Stimulated activated CD4-positive, alpha-beta T cell treated with anti-CD3 and anti-CD28 coated beads, TNF-alpha, amount 100 ng/mL, for 4 hours (primary cell): ENCODE measurements at places on chromosomes 7 and 10.

DNA sequence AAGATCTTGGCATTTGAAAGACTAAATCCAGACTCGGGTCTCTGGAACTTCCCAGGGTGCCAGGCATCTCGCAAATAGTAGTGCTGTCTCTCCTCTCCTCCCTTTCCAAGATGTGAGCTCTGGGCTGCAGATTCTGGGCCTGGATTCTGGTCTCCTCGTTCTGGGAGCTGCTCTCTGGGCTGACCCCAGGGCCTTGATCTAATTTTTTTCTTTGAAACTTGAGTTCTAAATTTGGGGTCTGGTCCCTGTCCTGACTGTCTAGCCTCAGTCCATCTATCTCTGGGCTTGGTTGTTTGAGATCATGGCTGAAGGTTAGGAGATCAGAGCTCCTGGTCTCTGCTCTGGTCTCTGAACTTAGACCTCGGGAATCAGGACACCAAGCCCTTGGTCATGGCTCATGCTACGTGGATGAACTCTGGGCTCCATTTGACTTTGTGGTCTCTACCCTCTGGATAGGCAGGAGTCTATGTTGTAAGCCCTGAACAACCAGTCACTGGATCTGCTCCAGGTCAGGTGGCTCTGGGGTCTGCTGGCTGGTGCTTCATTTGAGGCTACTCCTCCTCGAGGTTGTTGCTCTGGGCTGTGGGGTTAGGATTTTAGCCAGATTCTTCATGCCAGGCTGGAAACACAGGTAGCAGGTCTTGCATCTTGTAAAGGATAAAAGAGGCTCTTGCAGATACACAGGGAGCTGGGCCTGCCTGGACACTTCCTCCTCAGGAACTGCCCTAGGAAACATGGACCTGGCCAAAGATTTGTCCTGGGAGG, 8.0 kb upstream of the MBL2 start:
- no peak for DNase-seq

DNA sequence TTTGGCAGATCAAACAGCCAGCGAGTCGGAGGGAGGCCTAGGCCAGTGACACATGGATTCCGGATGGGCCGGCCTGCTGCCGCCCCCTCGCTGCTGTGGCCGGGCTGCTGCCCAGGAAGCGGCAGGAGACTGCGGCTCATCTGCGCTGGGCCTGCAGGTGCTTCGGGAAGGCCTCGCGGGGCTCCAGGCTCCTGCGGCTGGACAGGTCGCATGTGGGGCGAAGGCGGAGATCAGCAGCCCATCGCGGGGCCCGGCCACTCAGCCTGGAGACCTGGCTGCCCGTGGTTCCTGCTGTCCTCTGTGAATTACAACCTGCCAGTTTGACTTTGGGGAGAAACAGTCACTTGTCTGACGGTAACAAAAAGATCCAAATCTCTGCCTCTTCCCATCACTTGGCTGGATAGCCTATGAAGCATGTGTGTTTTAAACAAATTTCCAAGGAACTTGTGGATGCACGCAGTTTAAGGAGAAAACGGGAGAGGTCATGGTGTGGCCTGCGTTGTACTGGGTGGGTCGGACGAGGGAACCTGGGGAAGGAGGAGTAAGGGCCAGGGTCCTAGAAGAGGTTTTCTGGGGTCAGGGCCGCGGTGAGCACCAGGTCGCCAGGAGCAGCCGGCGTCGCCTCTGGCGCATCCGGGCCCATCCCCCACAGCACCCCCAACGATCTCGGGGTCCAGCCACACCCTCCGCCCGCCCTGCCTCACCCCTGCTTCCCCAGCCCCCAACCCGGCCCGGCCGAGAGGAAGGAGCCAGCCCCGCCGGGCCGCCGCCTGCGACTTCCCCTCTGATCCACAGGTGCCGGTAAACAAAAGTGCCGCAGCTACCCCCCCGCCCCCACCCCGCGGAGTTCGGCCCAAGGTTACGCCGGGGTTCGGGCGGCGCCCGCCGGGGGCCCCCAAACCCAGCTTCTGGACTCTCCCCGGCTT, 1.6 kb downstream of the SPOCK2 start:
- peak; percentile 31 for DNase-seq

DNA sequence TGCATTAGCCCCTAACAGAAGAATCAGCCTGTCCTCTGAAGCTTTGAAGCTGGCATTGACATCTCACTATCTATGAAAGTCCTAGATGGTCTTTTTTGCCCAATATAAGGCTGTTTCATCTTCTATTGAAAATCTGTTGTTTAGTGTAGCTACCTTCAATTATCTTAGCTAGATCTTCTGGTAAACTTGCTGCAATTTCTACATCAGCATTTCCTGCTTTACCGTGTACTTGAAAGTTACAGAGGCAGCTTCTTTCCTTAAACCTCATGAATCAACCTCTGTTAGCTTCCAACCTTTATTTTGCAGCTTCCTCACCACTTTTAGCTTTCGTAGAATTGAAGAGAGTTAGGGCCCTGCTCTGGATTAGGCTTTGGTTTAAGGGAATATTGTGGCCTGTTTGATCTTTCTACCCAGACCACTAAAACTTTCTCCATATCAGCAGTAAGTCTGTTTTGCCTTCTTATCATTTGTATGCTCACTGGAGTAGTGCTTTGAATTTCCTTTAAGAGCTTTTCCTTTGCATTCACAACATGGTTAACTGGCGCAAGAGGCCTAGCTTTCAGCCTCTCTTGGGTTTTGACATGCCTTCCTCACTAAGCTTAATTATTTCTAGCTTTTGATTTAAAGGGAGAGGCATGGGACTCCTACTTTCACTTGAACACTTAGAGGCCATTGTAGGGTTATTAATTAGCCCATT, 32.5 kb downstream of the ARID5B start:
- DNase-seq = no peak

DNA sequence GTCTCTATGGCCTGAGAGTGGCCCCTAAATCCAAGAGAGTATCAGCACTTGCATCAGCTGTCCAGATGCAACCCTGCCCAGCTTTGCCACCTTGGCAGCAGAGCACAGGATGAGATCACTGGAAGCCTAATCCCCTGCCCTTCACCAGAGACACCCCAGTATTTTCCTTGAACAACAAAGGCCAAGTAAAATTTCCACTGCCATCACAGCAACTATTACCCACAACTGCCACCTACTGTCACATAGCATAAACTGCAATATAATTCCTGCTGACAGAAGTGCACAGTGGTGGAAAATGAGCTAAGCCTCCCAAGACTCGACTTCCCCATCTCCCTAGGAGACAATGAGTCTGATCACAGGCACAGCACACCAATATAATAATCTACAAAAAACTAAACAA, 462.8 kb upstream of the ZWINT start:
- DNase-seq = no peak

DNA sequence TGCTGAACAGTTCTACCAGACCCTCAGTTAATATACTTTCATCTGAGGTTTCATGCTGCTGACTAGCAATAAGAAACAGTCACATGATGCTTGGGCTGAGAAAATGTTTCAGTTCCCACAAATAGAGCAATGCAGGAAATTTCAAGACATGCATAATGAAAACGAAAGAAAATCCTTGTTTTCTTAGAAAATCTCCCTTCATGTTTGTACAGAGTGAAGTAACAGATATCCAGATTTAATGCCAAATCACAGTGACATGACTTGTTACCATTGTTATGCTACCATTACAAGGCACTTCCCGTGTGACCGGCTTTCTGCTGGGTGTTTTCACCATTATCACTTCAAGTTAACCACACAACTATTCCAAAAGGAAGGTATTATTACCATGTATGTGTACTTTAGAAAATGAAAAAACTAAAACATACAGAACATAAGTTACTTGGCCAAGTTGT, 121.7 kb downstream of the DOCK4 start:
- DNase-seq = no peak

- DNase-seq = no peak
These were observed 653.7 kb upstream of the ZWINT start for GRCh38 chr10:57014758-57015157.

DNA sequence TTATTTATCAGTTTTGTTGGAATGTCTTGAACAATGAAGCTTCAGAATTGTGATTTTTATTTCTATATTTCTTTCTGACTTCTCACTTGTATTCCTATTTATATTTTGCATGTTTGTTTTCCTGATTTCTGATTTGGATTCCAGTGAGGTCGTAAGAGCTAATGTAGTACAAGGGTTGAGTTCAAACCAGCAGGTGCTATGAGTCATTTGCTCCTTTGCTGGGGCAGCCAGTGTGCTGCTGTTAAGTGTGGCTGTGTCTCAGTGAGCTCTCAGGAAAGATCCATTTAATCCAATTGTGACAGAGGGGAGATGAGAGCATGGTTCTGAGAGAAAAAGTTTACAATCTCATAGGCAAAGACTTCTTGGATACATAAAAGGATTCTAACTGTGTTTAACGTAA, 48.6 kb downstream of the MCU start:
- no peak for DNase-seq

DNA sequence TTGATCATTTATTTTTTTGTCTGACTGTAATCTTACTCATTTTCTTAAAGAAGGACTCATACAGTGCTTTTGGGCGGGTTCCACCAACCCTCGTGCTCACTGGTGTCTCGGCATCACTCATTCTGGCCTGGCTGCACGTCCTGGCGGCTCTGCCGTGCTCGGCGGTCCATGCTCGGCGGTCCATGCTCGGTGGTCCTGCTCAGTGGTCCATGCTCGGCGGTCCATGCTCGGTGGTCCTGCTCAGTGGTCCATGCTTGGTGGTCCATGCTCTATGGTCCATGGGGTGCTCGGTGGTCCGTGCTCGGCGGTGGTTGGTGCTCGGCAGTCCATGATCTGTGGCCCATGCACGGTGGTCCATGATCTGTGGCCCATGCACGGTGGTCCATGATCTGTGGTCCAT, 72.5 kb downstream of the WDR37 start:
- no peak for DNase-seq

GRCh38 chr10:70277396-70278030, 6.3 kb downstream of the NPFFR1 start:
- DNase-seq = no peak

DNA sequence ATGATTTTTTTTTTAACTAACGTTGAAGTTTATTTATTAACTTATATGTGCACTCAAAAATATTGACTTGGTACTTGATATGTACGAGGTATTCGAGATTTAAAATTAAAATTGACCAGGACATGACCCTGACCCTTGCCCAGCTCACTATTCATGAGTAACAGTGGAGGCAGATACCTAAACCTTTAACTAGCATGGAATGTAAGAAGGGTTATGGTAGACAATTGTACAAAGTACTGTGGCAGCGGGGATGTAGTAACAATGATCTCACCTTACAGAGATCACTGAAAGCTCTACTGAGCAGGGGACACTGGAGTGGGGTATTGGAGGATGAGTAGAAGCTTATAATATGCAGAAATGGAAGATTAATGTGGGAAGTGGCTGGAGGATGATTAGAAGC, 60.8 kb downstream of the ADRA2A start:
- DNase-seq = no peak

- DNase-seq = no peak
These were observed 64.5 kb downstream of the PALS2 start for GRCh38 chr7:24637706-24638105.

DNA sequence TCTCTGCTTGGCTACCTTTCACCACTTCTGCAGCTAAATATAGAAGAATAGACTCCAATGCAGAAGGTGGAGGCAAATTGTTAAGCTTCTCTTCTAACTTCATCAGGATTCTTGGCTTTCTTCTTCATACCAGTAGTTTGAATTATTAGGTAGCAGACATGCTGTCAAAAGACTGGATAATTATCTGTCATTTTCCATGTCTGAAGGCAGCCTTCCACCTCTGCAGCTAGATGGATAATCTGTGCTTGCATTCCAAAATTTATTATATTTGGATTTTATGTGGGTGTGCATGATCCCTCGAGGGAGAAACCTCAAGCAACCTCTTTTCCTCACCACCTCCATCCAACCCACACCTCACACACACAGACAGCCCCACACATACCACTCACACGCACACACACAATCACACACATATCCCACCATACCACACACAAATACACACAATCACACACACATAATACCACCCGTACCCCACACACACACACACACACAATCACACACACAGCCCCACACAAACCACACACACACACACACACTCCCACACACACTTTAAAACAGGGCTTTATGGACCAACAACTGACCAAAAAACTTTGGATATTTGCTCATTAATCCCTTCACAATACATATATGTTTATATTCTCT, 145.0 kb downstream of the C7orf25 start:
- no peak for DNase-seq
